ENCODE measurements at places on chromosomes 1 and 21. TPM values are rescaled to one million over a fixed set of nuclear protein-coding genes. Genes with fewer than 3 reads are reported as not detected.

- no peak overlapping the region for H3K4me3 ChIP-seq
- DNase-seq = no peak
- no peaks in the 10 kb centered on the region for H3K27me3 ChIP-seq
- H3K27ac ChIP-seq = no peak overlapping the region
Observed at GRCh38 chr1:36531833-36532232, 49.1 kb upstream of the CSF3R start.

Gene TACSTD2
- total RNA-seq = 2.9 TPM

- peaks cover 9% of the 10 kb centered on the region for H3K4me1 ChIP-seq
- no peaks in the 10 kb centered on the region for H3K27me3 ChIP-seq
- H3K27ac ChIP-seq = no peak overlapping the region
- H3K36me3 ChIP-seq = peaks cover 14% of the 10 kb centered on the region
- no peak overlapping the region for H3K4me3 ChIP-seq
Observed at GRCh38 chr1:39525366-39526165, 34.1 kb downstream of the BMP8A start.

DNA sequence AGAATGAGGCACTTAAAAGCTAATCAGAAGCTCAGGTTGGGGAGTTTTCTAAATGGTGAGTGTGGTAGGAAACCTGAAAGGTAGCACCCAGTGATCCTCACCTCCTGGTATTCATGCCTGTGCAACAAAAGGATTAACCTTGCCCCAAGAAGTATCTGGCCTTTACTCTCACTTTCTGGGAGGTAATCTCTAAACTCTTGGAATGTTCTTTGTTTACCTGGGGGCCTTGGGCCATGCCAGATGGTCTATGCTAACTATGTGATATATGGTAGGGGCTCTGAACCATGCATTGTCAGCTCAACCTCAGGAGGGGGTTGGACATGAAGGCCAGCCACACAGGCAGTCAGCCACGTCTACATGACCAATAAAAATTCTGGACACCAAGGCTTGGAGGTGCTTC is 24.4 kb upstream of the TRIM33 start:
- no peaks in the 10 kb centered on the region for H3K36me3 ChIP-seq
- no peak overlapping the region for H3K27ac ChIP-seq
- no peaks in the 10 kb centered on the region for H3K27me3 ChIP-seq
- no peak overlapping the region for H3K4me3 ChIP-seq
- H3K4me1 ChIP-seq = no peaks in the 10 kb centered on the region
- no peak for DNase-seq

Gene OVAAL
- 0.05 TPM for total RNA-seq

Gene NCF2
- total RNA-seq = 11.9 TPM

- H3K4me1 ChIP-seq = no peaks in the 10 kb centered on the region
- H3K27me3 ChIP-seq = peaks cover 55% of the 10 kb centered on the region
- no peak overlapping the region for H3K27ac ChIP-seq
- H3K36me3 ChIP-seq = no peaks in the 10 kb centered on the region
- no peak overlapping the region for H3K4me3 ChIP-seq
- DNase-seq = no peak
Observed at GRCh38 chr1:228037401-228038386, 30.9 kb downstream of the WNT3A start.

DNA sequence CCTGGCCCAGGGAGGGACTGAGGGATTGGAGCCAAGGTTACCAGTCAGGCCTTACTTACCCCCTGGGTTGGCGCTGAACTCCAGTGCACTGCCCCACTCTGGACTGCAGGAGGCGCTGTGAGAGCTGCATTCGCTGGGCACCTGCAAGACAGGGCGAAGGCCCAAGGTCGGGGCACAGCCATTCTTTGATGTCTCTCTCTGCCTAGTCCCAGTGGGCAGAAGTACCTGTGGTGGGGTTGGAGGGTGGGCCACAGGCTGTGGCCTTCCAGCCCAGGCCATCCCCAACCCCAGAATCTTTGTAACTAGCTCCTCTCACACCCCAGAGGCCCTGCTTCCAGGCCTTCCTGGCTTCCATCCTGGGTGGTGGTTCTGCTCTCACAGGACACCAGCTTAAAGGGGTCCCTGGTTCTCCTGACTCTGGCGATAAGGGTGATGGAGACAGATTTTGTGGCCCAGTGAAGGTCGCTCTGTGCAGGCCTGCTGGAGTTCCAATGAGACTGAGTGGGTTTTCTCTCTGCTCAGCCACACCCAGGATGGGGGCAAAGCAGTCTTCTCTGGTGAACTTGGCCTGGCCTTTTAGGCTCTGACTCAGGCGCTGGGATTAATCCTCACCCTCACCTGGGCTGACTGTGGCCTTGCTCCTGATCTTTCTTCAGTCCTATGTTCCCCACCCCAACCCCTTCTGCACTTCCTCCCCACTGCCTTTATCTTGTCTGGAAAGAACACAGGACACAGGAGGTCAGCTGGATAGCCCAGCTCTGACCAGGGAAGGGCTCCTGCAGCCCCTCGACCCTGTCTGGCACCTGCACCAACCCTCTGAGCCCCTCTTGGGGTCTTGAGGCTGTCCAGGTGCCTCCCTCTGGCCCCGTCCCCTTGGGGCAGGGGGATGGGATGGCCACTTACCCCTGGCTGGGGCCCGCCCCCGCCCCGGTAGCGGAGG is 954 bp downstream of the MYOG start:
- H3K27me3 ChIP-seq = peaks cover 19% of the 10 kb centered on the region
- no peak for DNase-seq
- peaks cover 5% of the 10 kb centered on the region for H3K4me1 ChIP-seq
- no peaks in the 10 kb centered on the region for H3K36me3 ChIP-seq

Gene CYP4A22
- total RNA-seq = not detected
